Stimulated activated CD4-positive, alpha-beta T cell treated with anti-CD3 and anti-CD28 coated beads, Interleukin-1b, Interleukin-23, amount 100 ng/mL, for 24 hours (primary cell): ENCODE measurements at places on chromosomes 16 and 17.

- DNase-seq, result no peak
Observed at GRCh38 chr17:50101346-50102163, 6.4 kb downstream of the PDK2 start.

DNA sequence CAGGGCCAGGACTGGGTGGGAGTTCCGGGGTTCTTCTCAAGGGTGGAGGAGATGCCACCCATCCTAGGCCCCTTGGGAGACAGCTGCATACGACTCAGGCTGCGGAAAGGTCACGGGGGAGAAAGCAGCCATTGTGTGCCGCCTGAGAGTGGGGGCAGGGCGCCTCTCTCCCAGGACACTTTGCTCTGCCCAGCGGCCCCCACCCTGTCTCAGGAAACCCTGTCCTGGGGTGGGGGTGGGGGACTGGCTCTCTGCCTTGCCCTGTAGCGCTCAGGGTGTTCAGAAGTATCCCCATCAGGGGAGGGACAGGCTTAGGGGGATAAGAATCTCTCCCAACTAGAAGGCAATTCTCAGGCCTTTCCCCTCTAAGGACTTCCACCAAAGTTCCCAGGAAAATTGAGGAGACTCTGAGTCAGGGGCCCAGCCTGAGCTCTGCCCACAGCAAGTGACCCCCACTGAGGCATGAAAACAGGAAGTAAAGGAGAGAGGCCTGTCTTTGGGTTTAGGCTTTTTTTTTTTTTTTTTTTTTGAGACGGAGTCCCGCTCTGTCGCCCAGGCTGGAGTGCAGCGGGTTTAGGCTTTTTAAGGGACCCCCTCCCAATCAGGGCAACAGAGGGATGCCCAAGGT is 4.9 kb downstream of the GIT1 start:
- no peak for DNase-seq

DNA sequence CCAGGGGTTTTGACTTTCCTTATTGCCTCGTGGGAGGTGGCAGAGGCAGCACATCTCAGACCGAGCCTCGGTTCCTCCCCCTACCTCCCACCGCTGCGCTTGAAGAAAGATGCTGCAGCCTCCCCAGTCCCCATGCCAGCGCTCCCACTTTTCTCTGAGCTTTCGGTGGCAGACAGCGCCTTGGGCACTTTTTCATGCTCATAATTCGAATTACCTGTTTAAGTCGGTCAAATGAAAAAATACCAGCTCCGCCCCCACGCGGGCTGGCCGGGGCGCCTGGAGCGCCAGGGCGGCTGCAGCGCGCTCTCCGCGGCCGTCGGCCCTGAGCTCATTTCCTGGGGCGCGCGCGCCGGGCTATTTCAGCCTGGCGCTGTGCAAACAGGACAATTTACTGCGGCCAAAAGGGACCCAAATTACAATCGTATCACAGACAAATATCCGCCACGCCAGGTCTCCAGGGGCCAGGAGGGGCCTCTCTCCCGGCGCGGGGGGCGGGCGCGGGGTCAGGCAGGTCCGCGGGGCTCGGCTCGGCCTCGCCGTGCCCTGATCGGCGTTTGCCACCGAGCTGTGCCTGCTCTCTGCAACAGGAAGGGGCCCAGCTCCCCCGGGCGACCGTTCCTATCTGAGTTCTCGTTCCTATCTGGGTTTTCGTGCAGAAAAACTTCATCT is 45.0 kb downstream of the SOST start:
- no peak for DNase-seq

- no peak for DNase-seq
Observed at GRCh38 chr17:19284005-19284959, 47.1 kb downstream of the EPN2 start.

GRCh38 chr16:85698935-85699558 is 10.3 kb upstream of the GINS2 start:
- no peak for DNase-seq

GRCh38 chr16:21713549-21714368 is 50.0 kb downstream of the OTOA start:
- DNase-seq, result no peak
